Cerebellar cortex (tissue), 1 donor: ENCODE measurements at places on chromosomes 2 and 18.

DNA sequence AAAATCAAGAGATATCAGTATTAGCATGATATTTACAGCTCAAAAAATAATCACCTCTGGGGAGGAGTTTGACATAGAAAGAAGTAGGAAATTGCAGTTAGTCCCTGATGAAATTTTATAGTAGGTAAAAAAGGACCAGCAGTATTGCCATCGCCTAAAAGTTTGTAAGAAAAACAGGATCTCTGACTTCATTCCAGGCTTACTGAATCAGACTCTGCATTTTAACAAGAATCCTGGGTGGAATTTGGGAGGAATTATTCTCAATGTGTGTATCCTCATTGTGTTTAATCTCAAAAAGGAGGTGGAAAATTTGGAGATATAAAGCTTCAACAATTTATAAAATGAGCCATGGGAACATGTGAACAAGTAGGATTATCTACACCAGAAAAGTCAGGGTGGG is 31.2 kb upstream of the STAT1 start:
- DNase-seq, result no peak

DNA sequence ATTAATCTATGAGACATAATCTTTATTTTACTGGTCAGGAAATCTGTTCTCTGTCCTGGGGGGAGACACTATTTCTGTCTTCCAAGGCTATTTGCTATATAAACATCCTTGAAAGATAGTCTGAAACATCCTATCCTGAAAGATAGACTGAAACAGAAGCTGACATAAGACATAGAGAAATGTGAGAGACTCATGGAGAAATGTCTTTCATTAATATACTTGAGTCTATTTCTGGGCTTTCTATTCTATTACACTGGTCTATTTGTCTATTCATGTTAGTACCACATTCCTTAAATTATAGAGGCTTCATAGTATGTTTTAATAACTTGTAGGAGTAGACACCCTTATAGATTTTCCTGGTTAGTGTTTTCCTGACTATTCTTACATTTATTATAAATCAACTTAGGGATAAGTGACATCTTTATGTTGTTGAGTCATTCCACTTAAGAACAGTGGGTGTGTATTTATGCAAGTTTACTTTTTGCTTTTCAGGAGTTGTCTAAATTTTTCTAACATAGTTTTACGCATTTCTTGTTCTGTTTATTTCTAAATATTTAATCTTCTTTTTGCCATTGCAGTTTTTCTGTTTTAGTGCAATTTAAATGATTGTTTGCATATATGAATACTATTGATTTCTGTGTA is 244.9 kb upstream of the ZSWIM2 start:
- no peak for DNase-seq

DNA sequence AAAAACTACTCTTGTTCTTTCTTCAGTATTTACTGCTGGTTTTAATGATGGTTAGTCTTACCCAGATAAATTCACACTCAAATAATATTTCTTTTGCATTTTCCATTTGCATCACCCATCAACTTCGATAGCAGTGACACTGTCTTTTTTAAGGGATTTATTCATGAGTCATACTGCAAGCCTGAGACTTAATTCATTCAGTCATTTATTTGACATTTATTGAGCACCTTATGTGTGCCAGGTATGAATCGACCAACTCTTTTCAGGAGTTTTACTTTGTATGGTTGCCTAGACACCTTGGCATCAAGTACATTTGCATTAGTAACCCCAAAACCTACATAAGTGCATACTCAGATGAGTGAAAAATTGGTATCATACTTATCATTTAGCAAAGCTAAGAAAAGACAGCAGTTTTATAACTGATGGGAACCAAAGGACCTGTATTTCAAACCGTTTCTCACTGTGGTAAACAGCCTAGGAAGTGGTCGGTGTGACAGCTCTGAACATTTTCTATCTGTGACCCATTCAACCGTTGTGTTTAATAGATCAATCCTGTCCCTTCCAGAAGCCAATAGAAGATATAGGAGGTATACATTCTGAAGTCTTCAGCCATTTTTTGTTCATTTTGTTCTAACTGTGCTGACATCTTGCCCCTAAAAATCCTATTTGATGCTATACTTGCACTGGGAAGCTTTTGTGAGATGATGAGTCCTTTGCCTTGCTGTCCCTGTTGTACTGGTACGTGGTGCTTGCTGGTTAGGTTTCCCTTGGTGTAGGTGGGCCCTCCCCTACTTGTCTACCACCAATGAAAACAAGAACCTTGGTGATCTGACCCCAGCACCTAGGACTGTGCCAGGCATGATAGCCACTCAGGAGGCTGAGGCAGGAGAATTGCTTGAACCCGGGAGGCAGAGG is 484.7 kb upstream of the RAB12 start:
- no peak for DNase-seq

GRCh38 chr18:48300463-48300961 is 108.7 kb downstream of the ZBTB7C start:
- DNase-seq, result no peak

GRCh38 chr2:239602290-239603282 is 201.8 kb upstream of the HDAC4 start:
- no peak for DNase-seq

DNA sequence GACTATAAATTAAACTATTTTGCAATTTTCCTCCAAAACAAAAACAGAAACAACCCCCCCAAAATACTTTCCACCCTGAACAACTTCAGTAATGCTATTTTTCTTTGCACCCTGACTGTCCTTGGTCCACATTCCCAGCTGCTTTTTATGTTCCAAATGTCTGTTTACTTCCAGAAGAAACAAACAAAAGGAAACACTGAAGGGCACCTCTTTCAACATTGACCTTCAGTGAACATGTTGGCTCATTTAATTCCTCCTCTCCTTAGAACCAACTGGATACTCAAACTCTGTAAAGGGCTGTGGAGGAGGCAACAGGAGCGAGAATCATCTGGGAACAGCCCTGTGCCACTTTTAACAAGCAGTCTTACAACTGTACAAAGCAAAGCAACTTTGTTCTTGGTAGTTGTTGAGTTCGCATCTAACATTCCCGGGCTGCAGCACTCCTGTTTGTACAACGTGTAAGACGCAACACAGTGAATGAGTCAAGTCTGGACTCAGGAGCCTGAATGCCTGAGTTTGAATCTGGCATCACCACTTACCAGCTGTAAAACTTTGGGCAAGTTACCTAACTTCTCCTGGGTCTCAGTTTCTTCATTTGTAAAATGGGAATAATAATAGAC is 111.4 kb upstream of the GATA6 start:
- DNase-seq, result no peak

DNA sequence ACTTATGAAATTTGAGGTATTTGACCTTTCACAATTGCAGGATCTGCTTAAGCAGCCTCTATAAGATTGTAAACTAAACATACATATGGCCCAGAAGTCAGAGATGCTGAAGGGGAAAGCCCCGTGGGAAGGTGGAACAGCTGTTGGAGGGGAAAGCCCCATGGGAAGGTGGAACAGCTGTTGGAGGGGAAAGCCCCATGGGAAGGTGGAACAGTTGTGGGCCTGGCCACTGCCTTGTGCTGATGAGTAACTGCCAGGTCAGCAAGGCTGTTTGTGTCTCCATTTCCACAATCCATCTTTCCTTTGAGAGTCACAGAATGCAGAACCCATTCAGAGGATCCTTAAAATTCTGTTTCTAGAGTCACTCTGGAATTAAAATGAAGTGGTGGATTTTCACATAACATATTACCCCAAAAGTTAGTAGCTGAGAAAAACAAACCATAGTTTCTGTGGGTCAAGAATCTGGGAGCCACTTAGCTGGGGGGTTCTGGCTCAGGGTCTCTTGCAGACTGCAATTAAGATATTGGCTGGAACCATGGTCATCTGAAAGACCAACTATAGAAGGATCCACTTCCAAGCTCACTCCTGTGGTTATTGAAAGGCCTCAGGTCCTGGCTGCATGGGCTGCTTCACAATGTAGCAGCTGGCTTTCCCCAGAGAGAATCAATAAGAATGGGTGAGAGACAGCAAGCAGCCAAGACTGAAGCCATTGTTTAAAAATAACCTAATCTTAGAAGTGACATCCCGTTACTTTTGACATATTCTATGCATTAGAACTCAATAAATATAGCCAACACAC is 86.6 kb upstream of the CAVIN2 start:
- no peak for DNase-seq

- DNase-seq, result no peak
These were observed 82.7 kb downstream of the MRO start for GRCh38 chr18:50737127-50737526.

- no peak for DNase-seq
These were observed 342.3 kb downstream of the DCC start for GRCh38 chr18:52682260-52682659.

DNA sequence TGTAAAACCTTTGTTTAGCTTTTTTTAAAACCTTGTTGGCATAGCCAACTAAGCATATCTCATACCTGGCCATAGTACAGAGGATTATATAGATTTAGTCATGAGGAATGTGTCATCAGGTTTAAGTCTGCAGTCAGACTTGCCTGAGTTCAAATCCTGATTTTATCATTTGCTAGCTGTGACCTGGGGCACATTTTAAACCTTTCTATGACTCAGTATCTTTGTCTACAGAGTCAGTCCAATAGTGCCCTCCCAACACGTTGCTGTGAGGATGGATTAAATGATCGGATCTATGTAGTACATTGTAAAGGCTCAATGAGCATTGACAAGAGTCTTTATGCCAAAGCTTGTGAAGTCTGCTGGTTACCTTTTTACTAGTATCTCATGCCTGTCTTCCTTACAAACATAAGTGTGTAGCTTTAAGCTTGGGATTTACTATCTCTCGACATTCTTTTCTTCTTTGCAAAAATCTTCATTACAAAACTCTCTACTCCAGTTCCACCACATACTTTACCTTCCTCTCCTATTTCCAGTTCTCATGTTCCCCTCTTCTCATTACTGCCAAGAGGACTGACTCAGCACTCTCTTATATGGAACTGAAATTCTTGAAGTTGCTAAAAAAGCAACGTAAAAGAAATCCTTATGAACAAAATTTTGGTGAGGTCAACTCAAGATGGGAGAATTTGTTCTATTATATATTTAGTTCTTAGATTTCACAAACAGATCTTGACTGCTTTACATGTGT is 68.1 kb upstream of the RBMS1 start:
- DNase-seq, result no peak

DNA sequence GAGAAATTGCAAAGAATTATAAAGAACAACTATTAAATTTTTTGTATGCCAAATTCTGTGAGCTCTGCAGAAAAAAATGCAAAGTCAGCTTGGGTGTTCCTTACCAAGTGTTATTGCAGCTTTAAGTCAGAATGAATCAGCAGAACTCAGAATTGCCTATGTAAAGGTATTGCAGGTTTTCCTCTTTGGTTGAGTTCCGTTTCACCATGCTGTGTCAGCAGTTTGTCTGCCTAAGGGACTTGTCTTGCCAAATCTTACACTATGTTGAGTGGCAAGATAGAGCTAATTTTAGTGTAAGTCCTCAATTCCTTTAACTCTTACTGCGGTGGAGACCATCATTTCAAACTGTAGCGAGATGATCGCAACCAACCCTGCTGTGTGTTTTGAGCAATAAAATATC is 38.8 kb downstream of the ADAM23 start:
- no peak for DNase-seq

- no peak for DNase-seq
These were observed 258.5 kb downstream of the RPIA start for GRCh38 chr2:88950010-88950409.

DNA sequence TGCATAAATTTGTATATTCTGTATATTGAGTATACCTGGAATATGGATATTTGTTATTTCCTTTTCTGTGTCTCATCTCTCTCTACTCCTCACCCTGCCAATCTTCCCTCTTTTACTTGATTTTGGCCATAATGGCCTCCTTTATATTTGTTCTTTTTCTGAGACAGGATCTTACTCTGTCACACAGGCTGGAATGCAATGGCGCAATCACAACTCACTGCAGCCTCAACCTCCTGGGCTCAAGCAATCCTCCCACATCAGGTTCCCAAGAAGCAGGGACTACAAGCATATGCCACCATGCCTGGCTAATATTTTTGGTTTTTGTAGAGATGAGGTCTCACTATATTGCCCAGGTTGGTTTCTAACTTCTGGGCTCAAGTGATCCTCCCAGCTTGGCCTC is 30.5 kb downstream of the PREPL start:
- no peak for DNase-seq

- DNase-seq, result no peak
These were observed 145.5 kb downstream of the ADCYAP1 start for GRCh38 chr18:1050012-1050657.

DNA sequence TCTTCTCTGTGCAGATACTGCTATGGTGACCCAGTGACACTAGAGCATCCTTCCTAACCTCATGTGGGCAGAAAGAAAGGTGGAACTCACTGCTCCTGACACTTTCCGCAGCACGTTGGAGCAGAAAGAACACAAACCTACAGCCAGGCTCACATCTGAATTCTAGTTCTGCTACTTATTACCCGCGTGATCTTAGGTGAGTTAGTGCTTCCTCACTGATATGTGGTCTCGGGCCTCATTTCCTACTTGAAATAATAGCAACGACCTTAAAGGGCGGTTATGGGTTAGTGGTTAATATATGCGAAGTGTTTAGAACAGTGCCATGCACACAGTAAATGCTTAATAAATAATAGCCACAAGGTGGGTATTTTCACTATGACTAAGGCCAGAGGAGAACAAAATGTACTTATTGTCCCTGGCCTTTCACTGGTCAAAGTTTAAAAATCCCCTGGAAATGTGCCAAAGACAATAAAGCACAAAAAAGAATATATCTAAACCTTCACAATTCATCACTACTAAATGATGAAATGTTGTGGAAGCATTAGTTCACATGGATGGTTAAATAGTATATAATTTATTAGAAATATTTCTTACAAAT is 66.6 kb downstream of the MYOM1 start:
- DNase-seq, result no peak

- peak; percentile 28 for DNase-seq
These were observed 147.4 kb upstream of the PGAP1 start for GRCh38 chr2:197073701-197074433.

DNA sequence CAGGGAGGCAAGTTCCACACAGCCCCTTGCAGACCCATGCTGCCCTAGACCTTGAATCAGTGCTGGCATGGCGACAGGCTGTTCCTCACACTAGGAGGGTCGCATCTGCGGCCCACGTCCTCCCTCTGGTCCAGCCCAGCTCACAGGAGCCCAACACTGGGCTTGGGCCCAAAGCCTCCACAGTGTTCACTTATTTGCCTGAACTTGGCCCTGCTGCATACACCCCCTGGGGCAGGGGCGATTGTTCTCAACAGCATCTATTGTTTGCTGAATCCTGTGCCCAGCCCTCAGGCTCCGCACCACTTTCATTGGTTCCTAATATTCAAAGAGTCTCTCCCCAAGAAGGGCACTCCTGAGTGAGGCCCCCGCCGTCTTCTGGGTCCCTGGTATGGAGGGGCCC is 90.7 kb downstream of the ZBTB7C start:
- no peak for DNase-seq

GRCh38 chr2:105857076-105857740 is 112.5 kb downstream of the NCK2 start:
- DNase-seq, result peak; percentile 85
